ENCODE measurements at places on chromosomes 2 and 18.
A peak's percentile ranks its signal among the peaks of the same experiment; 100 is the strongest.

DNA sequence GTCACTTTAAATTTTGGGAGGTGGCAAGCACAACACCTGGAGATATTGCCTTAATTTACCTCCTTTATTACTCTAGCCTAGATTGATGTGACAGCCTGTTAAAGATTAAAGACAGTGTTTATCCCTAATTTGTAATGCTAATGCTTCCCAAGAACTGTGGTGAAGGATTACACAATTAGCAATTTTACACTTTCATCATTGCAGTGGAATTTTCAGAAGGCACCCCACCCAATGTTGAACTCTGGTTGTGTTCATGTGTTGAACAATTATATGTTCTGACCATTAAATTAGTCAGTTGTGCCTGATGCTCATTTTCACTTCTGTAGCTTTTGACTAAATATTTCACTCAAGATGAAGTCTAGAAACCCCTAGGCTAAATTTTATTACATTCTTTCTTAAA, 317.1 kb upstream of the CWC22 start:
- DNase-seq = no peak
- no peaks in the 10 kb centered on the region for H3K36me3 ChIP-seq
- peaks cover 2% of the 10 kb centered on the region for H3K27me3 ChIP-seq
- H3K4me3 ChIP-seq = no peak overlapping the region
- no peaks in the 10 kb centered on the region for H3K4me1 ChIP-seq

GRCh38 chr2:85329181-85329651, 1.4 kb upstream of the TGOLN2 start:
- H3K4me3 ChIP-seq = peak overlapping the region; percentile 50
- H3K27ac ChIP-seq = peak overlapping the region; percentile 49
- DNase-seq = no peak
- H3K4me1 ChIP-seq = peaks cover 24% of the 10 kb centered on the region

- H3K27me3 ChIP-seq = peaks cover 3% of the 10 kb centered on the region
- H3K36me3 ChIP-seq = no peaks in the 10 kb centered on the region
- no peak overlapping the region for H3K27ac ChIP-seq
- no peaks in the 10 kb centered on the region for H3K4me1 ChIP-seq
- no peak for DNase-seq
Observed at GRCh38 chr2:2232167-2232566, 98.9 kb downstream of the MYT1L start.

DNA sequence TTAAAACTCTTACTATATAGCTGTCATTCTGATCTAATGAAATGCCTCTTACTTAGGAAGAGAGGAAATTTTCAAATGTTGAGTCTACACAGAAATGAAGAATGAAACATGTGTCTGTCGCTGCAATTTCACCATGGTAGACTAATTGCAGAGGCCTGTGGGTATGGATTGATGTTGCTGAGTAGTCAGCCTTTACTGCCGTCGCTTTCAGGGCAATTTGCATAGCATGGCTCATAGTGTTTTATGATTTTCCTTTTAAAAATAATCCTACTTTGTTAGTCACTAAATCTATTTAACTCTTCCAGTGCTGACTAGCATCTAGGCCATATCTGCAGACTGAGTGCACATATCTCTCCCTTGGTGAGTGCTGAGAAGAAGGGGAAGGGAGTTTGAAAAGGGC, 819.2 kb downstream of the SATB2 start:
- no peak overlapping the region for H3K27ac ChIP-seq
- DNase-seq = no peak
- no peaks in the 10 kb centered on the region for H3K4me1 ChIP-seq

DNA sequence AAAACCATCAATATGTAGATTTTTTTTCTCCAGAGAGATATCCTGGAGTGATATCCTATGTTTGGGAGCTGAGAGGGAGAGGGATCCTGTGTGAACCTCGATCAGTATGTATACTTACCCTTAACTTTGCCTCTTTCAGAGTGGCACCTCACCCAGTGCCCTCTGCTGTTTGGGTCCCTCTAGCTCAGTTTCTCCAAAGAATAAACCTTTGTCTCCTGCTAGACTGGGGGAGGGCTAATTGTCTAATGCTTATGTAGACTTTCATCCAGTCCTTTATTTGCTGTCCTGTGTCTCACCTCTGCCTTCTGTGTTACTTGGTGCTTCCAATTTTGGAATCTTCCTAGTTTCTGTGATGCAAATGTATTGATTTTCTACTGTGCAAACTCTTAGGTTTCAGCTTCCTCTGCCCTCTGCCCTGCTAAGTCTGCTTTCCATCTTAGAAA, 48.4 kb downstream of the MTX2 start:
- no peak for DNase-seq
- H3K36me3 ChIP-seq = peaks cover 13% of the 10 kb centered on the region

- peaks cover 1% of the 10 kb centered on the region for H3K27me3 ChIP-seq
- no peak for DNase-seq
- H3K36me3 ChIP-seq = no peaks in the 10 kb centered on the region
Observed at GRCh38 chr2:9346885-9347284, 76.4 kb downstream of the ITGB1BP1 start.

DNA sequence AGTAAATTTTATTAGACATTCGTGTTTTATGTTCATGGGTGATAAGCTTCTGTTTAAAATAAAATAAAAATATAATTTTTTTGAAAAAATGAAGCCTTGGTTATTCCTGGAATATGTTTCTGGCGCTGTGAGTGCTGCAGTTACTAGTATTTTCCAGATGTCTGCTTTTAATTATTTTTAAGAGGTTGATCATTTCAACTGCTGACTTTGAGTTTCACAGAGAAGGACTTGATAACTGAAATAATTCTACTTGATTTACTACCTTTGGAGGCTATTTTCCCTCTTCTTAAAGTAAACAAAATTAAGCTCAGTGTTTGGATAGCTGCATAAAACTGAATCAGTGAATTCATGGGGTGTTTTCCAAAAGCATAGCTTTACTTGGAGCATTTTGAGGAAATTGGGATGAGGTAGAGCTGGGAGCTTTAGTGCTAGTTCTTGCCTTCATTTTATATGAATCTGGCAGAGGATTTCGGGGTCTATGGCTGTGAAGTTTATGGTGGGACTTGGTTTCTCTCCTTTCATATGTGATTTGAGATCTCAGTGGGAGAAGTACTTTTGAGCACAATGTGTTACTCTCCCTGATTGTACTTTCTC, 666.5 kb downstream of the DCDC2C start:
- no peak overlapping the region for H3K4me3 ChIP-seq
- no peak overlapping the region for H3K27ac ChIP-seq
- H3K4me1 ChIP-seq = no peaks in the 10 kb centered on the region

GRCh38 chr2:51350100-51350499, 318.2 kb upstream of the NRXN1 start:
- H3K4me3 ChIP-seq = no peak overlapping the region
- H3K36me3 ChIP-seq = no peaks in the 10 kb centered on the region
- no peak for DNase-seq

DNA sequence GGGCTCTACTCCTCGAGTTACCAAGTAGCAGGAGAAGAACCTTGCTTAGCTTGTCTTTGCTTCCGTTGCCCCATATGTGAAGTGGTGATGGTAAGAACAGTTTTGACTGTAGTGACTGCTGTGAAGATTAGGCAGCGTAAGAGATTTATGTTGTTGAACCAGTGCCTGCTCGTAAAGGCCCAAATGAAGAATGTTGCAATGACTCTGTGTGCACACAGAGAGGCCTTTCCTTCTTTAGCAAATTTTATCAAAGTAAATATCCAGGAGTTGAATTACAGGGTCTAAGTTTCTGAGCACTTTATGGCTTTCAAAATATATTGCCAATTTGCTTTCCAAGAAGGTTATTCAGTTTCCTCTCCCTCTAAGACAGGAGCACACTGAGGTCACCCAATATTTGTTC, 14.5 kb downstream of the NTSR2 start:
- peaks cover 5% of the 10 kb centered on the region for H3K27me3 ChIP-seq
- H3K4me1 ChIP-seq = peaks cover 6% of the 10 kb centered on the region
- H3K36me3 ChIP-seq = no peaks in the 10 kb centered on the region
- H3K27ac ChIP-seq = no peak overlapping the region
- no peak overlapping the region for H3K4me3 ChIP-seq

DNA sequence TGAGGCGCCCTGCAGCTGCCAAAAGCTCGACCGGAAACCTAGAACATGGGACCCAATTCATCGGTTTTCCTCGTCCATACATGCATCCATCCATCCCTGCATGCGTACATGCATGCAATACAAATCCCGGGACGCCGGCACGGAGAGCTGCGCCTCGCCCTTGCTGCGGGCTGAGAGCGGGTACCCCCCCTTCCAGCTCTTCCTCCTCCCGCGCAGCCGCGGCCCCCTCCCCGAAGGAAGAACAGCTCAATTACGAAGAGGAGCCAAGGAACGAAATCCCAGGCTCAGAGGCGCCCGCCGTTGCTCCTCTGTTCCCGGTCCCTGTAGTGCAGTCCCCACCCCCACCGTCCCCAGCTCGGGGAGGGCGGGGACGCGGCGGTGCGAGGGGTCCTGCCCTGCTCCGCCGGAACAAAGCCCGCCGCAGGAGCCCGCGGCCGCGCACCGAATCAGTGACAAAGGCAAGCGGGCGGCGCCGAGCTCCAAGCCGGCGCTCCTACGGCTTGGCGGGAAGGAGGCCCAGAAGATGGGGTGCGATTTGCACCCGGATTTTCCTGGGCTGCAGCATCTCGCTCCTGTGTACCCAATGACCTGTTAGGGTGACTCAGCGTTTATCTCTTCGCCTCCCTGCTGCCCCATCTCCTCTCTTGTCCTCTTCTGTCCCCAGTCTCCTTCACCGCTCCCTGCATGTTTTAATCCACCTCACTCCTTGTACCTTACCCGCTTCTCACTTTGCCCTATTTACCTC, 8.9 kb upstream of the POU3F3 start:
- DNase-seq = no peak
- H3K27ac ChIP-seq = no peak overlapping the region
- no peaks in the 10 kb centered on the region for H3K36me3 ChIP-seq
- H3K4me3 ChIP-seq = no peak overlapping the region

- H3K4me3 ChIP-seq = no peak overlapping the region
- DNase-seq = no peak
- H3K27ac ChIP-seq = no peak overlapping the region
- no peaks in the 10 kb centered on the region for H3K36me3 ChIP-seq
- H3K4me1 ChIP-seq = no peaks in the 10 kb centered on the region
Observed at GRCh38 chr2:67260343-67261277, 136.5 kb upstream of the ETAA1 start.

- no peak overlapping the region for H3K4me3 ChIP-seq
- H3K36me3 ChIP-seq = no peaks in the 10 kb centered on the region
- no peak overlapping the region for H3K27ac ChIP-seq
- no peaks in the 10 kb centered on the region for H3K4me1 ChIP-seq
Observed at GRCh38 chr18:48988508-48989303, 37.9 kb upstream of the SMAD7 start.

GRCh38 chr18:54117853-54118773, 106.4 kb downstream of the MBD2 start:
- H3K4me1 ChIP-seq = peaks cover 3% of the 10 kb centered on the region
- H3K27ac ChIP-seq = no peak overlapping the region
- DNase-seq = no peak
- H3K27me3 ChIP-seq = peaks cover 12% of the 10 kb centered on the region
- H3K4me3 ChIP-seq = no peak overlapping the region
- no peaks in the 10 kb centered on the region for H3K36me3 ChIP-seq

DNA sequence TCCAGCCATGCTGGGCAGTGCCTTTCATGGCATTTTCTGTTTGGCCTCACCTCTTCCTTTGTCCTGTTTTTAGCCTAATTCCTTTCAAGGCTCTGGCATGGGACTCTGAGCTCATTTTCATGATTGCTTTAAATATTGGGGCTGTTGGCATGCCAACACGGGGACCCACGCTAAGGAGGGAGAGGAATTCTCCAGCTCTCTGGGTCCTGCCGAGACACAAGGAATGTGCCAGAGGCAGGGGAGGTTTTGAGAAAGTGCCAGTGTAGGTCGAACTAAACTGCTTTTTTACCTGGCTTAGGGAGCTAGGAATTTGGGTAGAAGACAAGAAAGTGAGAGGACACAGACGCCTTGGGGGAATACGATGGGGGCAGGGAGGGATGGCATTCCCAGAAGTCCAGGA, 42.3 kb downstream of the RPL37A start:
- H3K27ac ChIP-seq = no peak overlapping the region
- no peaks in the 10 kb centered on the region for H3K36me3 ChIP-seq
- no peak for DNase-seq
- H3K27me3 ChIP-seq = peaks cover 5% of the 10 kb centered on the region
- H3K4me3 ChIP-seq = no peak overlapping the region

- no peak overlapping the region for H3K27ac ChIP-seq
- DNase-seq = no peak
- H3K36me3 ChIP-seq = no peaks in the 10 kb centered on the region
- H3K4me1 ChIP-seq = no peaks in the 10 kb centered on the region
Observed at GRCh38 chr18:46311491-46311890, 207.3 kb downstream of the HAUS1 start.

DNA sequence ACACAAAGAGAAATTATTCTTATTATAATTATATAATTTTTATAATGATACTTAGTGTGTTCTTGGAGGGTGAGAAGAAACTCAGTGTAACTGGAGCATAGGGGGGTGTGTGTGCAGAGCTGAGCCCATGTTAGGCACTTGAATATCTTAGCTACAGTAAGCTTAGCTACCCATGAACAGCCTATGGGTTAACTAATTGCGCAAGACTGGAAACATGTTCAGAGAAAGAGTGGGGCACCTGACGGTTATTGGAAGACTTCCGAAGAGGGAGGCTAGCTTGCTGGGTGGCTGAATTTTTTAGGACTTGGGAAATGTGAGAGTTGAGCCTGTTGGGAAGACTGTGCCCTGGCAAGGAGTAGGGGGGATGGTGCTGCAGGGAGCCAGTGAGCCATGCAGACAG, 229.2 kb downstream of the SLC4A3 start:
- no peak for DNase-seq
- H3K27me3 ChIP-seq = peaks cover 8% of the 10 kb centered on the region
- H3K27ac ChIP-seq = no peak overlapping the region
- no peak overlapping the region for H3K4me3 ChIP-seq

DNA sequence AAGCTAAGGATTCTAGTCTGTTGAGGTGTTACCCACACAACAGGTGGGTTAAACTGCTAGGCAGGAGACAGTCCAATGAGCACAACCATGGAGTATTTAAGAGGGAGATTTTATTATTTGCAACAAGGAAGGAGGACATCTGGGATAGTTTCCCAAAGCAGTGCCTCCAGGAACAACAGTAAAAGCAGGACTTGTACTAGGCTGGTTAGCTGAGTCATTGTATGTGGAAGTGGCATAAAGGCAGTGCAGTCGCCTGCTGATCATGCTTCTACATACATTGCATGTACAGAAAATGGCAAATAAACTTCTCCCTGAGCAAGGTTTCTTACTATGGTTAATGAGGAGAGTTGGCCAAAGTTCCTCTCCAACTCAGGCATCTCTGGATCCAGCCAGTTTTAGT, 46.1 kb upstream of the CYTIP start:
- H3K36me3 ChIP-seq = peaks cover under 1% of the 10 kb centered on the region
- H3K4me1 ChIP-seq = peaks cover 86% of the 10 kb centered on the region
- H3K4me3 ChIP-seq = no peak overlapping the region

DNA sequence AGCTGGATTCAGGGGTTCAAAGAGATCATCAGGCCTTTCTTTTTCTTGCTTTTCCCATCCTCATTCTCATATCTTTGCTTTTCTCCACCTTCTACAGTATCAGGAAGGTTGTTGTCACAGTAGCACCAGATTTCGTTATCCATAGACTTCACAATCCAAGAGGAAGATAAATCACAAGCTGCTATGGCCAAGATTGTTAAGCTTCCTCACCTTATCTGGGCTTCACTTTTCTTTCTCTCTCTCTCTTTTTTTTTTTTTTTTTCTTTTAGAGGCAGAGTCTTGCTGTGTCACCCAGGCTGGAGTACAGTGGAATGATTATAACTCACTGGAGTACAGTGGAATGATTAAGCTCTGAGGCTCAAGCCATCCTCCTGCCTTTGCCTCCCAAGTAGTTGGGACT, 93.5 kb downstream of the TTC27 start:
- H3K27ac ChIP-seq = no peak overlapping the region
- peaks cover 50% of the 10 kb centered on the region for H3K36me3 ChIP-seq
- no peaks in the 10 kb centered on the region for H3K27me3 ChIP-seq
- H3K4me3 ChIP-seq = no peak overlapping the region
- H3K4me1 ChIP-seq = no peaks in the 10 kb centered on the region

All from activated CD8-positive, alpha-beta T cell treated with anti-CD3 and anti-CD28 coated beads for 36 hours (primary cell).